ENCODE measurements at places on chromosomes 2 and 18.
A peak's percentile ranks its signal among the peaks of the same experiment; 100 is the strongest.

- peak; percentile 54 for DNase-seq
Observed at GRCh38 chr2:13009027-13009642, 292.4 kb downstream of the TRIB2 start.

- peak; percentile 17 for DNase-seq
Observed at GRCh38 chr2:231223458-231223976, 25.1 kb downstream of the ARMC9 start.

- DNase-seq = peak; percentile 8
Observed at GRCh38 chr2:195322324-195322723, 334.7 kb upstream of the SLC39A10 start.

GRCh38 chr2:70050631-70051425 is 36.4 kb upstream of the PCBP1 start:
- DNase-seq = no peak

- no peak for DNase-seq
Observed at GRCh38 chr2:121078899-121079298, 206.1 kb downstream of the TFCP2L1 start.

DNA sequence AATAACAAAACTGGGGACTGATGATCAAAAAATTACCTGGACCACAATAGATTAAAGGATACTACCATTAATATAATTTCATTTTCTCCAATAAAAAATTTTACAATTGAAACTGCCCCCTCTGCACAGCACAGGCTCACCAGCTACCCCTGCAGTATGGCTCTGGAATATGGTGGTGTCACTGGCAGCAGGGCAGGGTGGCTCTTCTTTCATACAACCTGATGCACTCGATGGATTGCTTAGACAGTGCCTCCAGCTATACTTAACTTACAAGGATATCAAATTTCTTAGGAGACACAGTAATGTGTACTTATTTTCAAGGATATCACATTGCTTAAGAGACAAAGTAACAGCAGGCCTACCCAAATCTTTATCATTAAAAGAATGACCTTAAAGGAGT is 124.0 kb downstream of the PRELID3A start:
- no peak for DNase-seq

GRCh38 chr2:218028562-218029348 is 26.0 kb upstream of the TNS1 start:
- DNase-seq = no peak

GRCh38 chr2:171482877-171483276 is 39.4 kb upstream of the CYBRD1 start:
- peak; percentile 85 for DNase-seq

Measured in EH (cell line).